Globus pallidus (tissue), 1 donor: ENCODE measurements at places on chromosomes 3 and 15.

- DNase-seq: no peak
Measured at GRCh38 chr3:141485641-141486495, 959 bp upstream of the RASA2 start.

GRCh38 chr3:181417748-181418147 lies 294.0 kb upstream of the SOX2 start:
- peak; percentile 73 for DNase-seq

GRCh38 chr15:77476995-77477394 lies 56.3 kb downstream of the HMG20A start:
- no peak for DNase-seq

DNA sequence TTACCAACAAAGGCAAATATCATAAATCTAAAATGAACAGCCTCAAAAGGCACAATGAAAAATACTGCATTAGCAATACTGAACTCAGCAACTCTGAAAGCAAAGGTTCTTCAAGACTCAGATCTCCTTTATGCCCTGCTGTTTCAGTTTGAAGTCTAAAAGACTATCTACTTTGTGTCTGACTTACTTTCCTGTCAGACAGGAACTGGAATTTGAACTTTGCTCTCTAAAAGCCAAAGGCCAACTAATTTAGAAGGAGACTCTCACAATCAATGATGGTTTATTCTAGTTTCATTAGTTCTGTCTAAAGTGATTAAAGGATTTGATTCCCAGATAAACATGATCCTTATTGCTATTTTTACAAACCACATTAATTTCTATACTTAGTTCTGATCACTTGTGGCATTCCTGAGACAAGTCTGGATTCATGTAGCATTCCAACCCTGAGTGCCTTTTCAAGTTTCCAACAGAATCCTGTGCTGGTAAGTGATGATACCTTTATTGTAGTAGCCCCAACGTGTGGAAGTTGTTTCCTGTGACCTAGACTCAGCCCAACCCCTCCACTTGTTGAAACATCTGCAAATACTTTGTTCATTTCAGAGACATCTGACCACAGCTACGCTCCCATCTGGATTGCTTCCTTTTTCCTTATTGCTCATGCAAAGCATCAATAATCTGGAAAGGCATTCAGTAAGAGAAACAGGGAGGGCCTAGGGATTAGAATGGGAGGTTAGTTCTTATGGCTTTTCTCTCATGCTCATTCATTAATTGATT lies 14.9 kb upstream of the LEKR1 start:
- no peak for DNase-seq

DNA sequence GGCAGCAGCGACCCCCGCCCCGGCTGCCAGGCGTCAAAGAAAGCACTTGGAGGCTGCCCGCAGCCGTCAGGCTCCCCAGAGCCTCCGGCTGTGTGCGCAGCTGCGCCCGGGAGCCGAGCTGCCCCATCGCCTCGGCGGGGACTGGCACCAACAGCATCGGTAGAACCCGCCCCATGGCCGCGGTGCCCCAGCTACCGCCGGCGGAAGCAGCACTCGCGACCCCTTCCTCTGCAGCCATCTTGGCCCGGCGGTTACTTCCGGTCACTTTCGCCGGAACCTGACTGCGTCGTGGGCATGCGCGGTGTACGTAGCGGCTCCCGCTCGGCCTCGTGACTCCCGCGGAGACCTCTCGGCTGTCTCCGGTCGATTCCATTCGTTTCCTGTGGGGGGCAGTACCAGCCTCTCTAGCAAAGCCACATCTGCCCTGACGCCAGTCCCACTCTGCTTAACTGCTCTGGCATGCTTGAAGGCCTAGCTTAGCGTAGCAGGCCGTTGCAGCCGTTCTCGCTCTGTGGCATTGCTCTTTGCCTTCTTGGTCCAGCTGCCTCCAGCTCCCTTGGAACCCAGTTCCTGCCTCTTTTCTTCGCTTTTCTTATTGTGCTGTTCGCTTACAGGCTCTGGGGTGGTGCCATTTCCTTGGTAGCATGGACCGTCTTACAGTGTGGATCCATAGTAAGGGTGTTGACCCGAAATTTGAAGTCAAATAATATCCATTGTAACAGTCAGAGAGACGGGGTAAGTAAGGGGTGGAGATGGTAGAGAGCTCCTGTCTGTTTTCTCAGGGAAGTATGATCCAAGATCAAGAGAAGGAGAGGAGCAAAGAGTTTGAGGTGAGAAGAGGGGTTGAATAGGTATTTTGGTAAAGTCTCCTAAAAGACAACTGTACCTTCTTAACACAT lies at the start of gene SPG11:
SPG11 (minus strand) TSS at position 253 of the 899 bp plus-strand sequence; CDS start at position 238, 15 bp downstream.
- DNase-seq: peak; percentile 98

GRCh38 chr15:58856086-58856485 lies 77.4 kb downstream of the SLTM start:
- no peak for DNase-seq
